ENCODE measurements at places on chromosomes 3 and 15.

GRCh38 chr15:92788196-92788595, 111.9 kb upstream of the CHD2 start:
- DNase-seq = no peak

GRCh38 chr15:71757741-71758530, 52.4 kb upstream of the NR2E3 start:
- no peak for DNase-seq

GRCh38 chr15:37093480-37094332, 6.6 kb downstream of the MEIS2 start:
- DNase-seq = no peak

DNA sequence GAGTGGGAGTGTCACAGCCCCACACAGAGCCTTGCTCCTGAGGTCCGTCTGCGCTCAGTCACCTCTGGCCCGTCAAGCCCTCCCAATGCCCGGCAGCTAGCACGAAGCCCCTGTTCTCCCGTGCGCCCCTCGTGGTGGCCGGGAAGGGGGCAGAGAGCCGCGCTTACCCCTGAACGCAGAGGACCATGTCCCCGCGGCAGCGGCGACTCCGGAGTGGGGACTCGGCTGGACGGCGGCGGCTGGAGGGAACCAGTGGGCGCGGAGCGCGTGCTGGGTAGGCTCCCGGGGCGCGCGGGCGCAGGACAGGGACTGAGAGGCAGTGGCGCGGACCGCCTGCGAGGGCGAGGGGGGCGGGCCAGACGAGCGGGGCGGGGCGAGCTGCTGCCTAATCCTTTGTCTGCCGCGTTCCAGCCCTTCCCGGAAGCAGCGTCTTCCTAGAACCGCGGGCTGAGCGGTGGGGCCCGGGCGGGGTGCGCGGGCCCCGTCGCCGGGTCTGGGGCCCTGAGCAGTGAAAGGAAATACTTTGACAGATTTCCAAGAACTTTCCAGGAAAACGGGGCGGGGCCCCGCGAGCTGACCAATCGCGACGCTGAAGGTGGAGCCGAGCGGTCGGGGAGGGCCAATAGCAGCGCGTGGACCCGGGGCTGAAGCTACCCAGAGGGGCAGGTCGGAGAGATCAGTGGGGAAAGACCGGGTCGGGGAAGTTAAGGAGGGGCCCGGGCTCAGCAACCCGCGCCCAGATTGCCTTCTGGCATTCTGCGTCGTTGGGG, at the start of gene CISH:
Gene CISH (minus strand): TSS at position 311 of the 770 bp plus-strand sequence. CDS start 124 bp downstream, at position 187.
- DNase-seq = peak; percentile 99

DNA sequence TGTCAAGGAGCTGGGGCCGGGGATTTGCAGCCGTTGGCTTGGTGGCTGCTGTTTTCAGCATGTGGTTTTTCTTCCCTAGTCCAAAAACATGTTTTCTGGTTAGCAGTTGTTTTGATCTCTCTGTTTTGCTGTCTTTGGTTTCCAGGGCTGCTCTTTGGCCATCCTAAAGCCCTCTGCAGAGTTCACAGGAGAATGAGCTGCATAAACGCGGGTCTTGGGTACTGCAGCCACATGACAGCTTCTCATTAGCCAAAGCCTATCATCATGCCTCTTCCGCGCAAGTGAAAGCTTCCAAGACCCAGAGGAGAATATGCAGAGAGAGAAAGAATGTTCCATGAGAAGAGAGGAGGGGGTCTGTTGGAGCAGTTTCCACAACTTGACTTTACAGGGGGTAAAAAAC, 138.5 kb downstream of the NTRK3 start:
- DNase-seq = no peak

GRCh38 chr3:161599697-161600096, 103.1 kb downstream of the OTOL1 start:
- DNase-seq = no peak

DNA sequence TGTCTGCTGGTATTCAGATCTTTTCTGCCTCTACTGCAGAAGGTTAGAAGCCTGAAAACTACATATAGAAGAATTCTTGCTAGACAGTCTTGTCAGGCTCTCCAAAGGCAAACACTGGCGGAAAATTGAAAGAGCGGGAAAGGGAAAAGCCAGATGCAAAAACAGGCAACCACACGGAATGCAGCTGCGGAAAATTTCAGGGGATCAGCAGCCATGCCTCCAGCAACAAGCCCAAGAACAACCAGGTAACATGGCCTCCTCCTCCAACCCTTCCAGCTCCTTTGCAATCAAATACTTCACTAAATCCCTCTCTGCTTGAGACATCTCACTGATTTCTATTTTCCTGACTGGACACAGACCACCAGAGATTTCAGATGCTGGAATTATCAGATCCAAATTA, 9.6 kb downstream of the UBP1 start:
- DNase-seq = no peak

- DNase-seq = no peak
Observed at GRCh38 chr3:11582191-11582968, 61.3 kb downstream of the VGLL4 start.

GRCh38 chr15:88615303-88616107, 5.6 kb upstream of the AEN start:
- DNase-seq = no peak

DNA sequence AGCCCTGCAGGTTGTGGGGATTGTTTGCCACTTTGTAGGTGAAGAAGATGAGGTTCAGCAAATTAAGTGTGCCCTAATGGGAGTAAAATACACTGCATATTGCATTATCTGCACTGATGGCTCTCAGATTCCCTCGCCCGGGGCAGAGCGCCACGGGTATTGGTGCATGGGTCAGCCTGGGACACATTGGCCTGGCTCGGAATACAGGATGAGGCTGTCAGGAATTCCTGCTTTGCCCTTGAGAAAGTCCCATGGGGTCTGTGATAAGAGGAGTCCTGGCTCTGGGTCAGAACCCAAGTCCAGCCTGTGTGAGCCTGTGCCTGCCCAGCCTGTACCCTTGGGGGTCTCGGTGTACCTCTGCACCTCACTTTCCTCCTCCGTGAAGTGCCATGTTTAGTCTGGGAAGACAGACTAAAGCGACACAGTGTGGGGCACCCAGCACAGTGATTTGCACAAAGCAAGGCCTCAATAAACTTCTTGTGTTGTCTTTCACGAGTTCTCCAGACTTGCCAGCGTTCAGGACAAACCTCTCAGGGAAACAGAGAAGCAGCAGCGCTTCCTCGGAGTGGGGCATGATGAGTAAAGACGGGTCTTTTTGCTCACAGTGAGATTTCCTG, 107.6 kb downstream of the LRRK1 start:
- DNase-seq = no peak

DNA sequence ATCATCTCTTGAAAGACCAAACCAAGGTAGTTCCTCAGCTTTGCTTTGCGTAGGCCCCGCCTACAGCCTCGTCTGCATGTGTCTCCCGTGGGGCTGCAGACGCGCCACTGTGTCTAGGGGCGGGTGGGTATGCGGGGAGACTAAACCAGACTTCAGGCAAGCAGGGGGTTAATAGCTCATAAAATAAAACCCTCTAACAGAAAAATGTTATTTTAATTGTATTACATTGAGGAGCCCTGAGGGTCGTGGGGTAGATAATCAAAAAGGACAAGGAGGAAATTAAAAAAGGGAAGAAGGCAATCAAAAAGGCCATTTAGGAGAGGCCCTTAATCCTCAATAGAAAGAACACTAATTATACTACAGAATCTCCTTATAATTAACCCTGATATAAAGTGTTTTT, 247.6 kb upstream of the ICE2 start:
- no peak for DNase-seq

GRCh38 chr3:179147514-179147872, 664 bp upstream of the PIK3CA start:
- no peak for DNase-seq

- peak; percentile 92 for DNase-seq
Observed at GRCh38 chr15:85412956-85413854, 32.8 kb downstream of the AKAP13 start.

GRCh38 chr3:110664148-110664547, 407.5 kb upstream of the NECTIN3 start:
- DNase-seq = no peak

DNA sequence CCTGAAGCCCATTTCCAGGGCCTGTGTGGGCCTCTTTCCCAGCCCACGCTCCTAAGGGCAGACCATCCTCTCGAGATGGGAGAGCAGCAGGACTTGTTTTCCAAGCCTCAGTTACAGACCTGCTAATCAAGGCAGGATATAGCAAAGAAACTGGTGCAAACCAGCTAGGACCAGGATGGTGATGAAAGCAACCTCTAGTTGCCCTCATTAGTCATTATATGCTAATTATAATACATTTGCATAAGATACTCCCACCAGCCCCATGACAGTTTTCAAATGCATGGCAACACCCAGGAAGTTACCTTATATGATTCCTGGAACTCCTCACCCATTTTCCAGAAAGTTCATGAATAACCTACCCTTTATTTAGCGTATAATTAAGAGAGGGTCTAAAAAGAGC, 34.4 kb upstream of the TRH start:
- DNase-seq = no peak

DNA sequence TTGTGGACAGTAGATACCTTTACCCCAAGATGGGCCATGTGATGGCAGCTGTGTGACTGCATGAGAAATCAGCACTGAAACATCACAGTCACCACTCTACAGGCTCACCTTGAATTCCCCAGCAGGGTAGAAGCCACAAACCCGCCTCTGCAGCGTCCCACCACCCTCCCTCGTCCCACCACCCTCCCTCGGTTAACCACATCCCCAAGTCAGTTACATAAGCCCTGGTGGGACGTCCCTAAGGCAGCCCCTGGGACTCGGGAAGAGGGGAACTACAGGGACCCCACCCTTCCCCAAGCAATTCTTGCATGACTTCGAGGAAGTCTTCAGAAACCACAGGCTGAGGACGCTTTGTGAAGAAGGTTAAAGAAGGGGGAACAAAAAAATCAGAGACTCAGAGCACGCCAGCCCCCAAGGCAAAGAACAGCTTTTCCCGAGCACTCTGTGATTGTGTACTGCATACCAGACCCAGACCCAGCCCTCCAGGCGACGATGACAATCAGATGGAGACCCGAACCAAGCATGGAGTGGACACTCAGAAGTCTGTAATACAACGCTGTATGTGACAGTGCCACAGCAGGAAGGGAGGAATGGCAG, 60.5 kb downstream of the SH3BP5 start:
- peak; percentile 76 for DNase-seq

DNA sequence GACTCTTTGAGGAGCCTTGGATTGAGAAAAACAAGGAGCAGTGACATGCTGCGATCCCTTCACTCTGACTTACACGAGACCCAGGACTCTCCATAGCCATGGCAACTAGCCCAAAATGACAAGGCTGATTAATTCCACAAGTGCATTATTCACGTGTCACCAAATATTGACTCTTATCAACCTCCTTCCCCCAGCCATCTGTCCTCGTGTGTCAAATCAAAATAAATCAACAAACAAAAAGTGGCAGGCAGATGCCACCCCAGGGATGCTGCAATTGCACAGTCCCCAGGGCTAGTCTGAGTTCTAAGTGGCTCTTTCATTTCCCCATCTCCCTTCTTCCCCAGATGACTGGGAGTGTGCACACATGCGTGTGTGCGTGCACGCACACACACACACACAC, 104.9 kb downstream of the AQP9 start:
- no peak for DNase-seq

GRCh38 chr15:49830391-49830790, 209.5 kb downstream of the DTWD1 start:
- DNase-seq = no peak

DNA sequence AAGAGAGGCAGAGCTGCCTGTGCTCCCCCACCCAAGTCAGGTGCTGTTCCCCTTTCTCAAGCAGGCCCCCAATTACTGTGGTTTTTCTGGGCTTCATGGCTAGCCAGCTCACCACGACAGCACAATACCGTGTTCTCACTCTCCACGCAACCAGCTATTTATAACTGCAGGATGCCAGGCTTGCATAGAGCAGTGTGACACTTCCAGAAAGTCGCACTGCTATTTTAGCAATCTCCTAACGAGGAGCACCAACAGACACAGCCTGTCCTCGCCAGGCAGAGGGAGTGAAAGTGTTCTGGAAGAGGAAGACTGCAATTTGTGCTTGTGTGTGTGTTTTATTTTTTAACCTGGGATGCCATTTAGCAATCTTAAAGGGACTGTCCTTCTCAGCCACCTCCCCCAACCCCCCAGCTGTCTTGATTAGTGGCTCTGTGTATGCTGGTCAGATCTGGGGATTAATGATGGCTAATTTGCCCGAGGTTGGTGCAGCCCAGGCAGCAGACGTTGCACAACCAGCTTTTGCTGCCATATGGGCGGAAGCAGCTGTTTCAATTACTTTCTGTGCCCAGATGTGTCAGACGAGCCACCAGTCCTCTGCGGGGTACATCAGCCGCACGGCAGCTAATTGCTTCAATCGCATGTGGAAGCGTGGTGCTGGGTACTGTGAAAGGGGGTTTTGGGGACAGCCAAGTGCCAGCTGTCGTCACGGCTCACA, 268.0 kb upstream of the ARRDC4 start:
- no peak for DNase-seq

GRCh38 chr3:124552224-124552623, 178.0 kb upstream of the UMPS start:
- DNase-seq = no peak

DNA sequence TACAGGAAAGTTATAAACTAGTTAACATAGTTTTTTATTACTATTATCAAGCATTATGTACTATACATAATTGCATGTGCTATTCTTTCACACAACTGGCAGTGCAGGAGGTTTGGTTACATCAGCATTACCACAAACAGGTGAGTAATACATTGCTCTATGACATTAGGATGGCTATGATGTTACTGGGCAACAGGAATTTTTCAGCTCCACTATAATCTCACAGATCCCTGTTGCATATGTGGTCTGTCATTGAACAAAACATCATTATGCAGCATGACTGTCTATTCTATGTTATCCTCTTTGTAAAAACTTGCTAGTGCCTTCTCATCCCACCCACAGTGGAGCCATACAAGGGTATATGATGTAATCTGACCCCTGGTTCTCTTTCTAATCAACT, 36.5 kb upstream of the PDZRN3 start:
- no peak for DNase-seq

DNA sequence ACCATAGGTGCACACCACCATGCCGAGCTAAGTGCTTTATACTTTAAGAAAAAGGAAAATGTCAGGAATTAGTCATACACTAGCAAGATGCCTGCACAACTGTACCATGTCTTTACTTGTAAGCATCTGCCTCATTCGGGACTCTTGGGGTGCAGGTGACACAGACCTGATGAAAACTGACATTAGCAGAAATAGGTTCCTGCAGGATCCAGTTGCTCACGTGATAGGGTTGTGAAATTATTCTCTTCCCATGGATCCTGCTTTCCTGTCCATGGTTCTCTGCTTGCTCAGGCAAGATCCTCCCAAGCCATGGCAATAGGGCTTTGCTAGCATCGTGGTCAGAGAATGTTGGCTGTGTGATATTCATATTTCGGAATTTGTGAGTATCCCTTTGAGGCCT, 10.2 kb upstream of the LHFPL4 start:
- DNase-seq = no peak

GRCh38 chr3:72255191-72255590, 470.2 kb upstream of the PROK2 start:
- no peak for DNase-seq

GRCh38 chr3:187017511-187018230, 87.3 kb downstream of the ST6GAL1 start:
- no peak for DNase-seq

All from activated CD4-positive, alpha-beta T cell treated with anti-CD3 and anti-CD28 coated beads, Interleukin-2, Interleukin-4, amounts not matched to agents 100 ng/mL and 50 ng/mL, durations not matched to agents 16 hours and 8 hours (primary cell).